ENCODE measurements at places on chromosomes 5 and 9.

DNA sequence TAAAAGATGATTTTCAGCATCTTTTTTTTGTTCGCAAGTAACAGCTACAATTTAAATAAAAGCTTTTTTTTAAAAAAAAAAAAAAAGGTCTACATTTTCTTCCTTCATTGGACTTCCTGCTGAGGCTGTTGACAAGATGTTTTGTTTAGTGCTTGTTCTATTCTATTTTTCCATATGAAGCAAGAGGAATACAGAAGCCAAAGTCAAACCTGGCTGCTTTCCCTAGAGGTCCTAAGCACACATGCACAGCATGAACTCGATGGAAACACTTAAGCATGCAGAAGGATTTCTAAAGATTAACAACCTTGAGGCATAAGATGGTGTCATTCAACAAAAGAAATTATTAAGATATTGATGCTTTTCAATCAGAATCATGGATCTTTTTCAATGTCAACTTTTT is 105.1 kb downstream of the ADCY2 start:
- DNase-seq, result no peak

GRCh38 chr5:155293605-155294178 is 280.1 kb downstream of the KIF4B start:
- no peak for DNase-seq

- DNase-seq, result no peak
Measured at GRCh38 chr9:27954858-27955257, 381.6 kb upstream of the C9orf72 start.

DNA sequence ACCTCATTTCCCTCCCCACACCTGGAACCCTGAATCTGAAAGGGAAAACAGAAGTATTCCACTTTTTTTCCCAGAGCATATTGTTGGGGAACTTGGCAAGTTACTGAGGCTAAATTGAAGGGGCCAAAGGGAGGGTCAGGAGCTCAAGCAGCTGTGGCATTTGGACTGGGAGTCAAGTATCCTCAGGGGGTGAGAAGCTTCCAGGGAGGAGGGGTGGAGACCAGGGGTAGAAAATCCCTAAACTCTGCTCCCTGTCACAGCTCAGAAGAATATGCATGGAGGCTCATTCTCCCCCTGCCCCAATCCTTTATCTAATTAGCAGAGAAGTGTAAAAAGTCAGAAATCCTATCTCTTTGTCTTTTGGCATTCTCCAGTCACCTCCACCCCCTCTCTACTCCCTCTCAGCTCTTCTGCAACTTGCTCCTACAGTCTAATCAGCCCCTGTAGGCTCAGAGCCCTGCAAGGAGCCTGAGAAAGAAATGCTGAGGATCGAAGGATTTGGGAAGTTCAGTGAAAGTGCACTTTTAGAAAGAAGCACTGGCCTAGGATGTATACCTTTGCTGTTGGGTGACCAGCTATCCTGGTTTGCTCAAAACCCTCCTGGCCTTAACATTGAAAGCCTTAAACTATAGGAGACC is 5.7 kb upstream of the WNT8A start:
- no peak for DNase-seq

DNA sequence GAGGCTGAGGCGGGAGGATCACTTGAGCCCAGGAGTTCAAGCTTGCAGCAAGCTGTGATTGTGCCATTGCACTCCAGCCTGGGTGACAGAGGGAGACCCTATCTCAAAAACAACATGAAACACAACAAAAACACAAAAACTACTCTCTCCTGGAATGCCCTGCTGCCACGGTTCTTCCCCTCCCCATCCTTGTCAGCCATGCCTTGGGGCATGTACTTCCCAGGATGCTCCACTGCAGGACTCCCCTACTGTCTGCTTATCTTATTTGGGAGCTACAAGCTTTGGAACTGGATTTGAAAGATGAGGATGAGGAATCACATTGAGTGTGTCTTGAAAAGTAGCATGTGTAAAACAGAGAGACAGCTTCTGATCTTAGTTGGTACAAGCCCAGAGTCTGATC is 40.1 kb upstream of the KIAA1958 start:
- no peak for DNase-seq

DNA sequence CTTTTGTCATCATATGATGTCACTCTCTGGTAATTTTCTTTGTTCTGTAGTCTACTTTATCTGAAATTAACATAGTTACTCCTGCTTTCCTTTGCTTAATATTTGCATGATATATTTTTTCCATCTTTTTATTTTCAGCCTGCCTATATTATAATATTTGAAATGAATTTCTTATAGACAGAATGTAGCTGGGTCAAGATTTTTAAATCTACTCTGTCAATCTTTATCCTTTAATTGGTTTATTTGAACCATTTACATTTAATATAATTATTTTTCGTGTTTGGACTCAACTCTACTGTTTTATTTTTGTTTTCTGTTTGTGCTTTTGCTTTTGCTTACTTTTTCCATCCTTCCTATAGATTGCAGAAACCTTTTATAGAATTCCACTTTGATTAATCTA is 118.0 kb downstream of the FOXD1 start:
- DNase-seq, result no peak

GRCh38 chr9:72635197-72635596 is 113.8 kb downstream of the TMC1 start:
- DNase-seq, result no peak

DNA sequence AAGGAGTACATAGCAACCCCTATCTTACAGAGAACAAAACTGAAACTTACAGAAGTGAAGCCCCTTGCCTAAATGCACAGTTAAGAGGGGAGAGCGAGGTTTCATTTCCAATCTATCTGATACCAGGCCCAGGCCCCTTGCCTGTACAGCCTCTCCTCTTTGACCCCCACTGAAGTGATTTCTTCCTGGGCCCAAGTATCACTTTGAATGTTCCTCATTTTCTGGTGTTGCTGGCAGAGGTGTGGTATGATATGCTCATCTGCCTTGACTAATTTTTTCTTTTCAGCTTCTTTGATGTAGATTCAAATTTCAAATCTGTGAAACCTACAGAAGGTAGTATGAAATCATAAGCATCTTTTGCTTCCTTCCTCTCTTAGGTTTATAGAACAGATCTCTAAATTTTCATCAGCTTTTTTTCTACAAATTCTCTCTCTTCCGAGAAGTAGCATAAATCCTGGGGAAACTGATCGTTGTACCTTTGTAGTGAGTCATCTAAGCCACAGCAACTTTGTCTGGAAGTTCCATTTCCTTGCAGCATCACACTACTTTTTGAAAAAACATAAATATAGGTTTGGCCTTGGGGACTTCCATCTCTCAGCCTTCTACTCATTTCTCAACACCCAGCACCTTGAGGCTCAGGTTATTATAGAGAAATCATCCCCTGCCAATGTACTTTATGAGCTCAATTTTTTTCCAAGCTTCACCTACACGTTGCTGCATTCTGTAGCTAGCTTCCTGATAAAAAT is 402.4 kb upstream of the PTGER4 start:
- peak; percentile 20 for DNase-seq

DNA sequence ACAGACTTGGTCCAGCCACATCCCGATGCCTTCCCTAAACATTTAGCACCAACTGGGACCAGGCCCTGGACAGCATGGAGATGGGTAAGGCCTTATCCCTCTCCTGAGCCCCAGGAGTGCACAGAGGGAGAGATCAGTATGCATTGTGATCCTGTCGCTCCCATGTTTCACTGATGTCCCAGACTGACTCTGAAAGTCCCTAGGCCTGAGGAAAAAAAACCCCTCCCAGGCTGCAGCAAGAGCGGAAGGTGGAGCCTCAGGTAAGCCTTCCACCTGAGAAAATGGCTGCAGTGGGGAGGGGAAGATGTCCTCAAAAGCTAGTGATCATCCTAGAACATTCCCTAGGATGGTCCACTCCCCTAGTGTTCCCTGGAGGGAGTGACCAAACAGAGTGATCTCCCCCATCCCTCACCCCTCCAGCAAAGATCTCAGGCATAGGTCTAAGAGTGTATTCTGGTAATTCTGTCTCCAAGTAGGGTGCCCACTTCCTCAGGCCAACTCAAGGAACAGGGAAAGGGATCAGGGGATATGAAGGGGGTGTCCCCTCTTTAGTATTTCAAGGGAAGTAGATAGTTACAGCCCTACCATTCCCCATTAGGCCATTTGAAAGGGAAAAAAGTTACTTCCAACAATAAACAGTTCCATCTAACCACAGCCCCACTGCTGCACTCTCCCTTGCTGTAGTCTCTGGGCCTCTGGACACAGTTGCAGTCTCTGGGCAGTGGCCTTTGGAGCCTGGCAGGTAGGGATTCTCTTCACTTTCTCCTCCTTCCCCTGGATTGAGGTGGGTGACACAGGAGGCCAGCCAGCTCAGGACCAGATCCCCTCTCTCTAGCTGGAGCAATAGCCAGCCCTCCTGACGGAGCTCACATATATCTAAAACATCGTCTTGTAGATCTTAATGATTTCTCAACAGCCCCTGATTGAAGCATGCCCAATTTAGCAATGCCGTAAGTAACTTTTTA is 6.8 kb upstream of the CXXC5 start:
- no peak for DNase-seq

DNA sequence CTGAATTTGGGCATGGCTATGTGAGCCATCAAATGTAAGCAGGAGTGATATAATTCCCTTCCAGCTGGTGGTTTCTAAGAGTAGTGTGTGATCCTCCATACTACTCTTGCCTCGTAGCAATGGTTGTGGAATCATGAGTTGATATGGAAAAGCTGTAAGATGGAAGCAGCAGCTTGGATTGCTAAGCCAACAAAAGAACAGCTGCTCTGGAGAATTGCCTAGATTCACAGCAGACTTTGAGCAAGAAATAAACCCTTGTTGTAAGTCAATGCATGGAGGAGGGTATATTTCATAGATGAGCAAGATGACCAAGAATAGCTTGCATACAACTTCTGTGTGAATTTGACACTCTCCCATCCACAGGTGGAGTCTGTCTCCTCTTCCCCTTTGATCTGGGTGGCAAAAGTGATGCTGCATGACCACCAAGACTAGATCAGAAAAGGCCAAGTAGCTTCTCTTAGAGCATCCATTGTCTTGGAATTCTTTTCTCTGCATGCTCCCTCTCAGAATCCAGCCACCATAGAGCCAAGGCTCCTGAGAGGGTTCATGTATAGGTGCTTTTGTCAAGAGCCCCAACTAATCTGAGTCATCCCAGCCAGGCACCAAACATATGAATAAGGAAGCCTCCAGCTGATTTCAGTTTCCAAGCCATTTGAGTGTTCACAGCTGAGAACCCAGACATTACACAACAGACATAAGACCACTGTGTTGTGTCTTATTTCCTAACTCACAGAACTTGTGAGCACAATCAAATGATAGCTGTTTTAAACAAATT is 79.0 kb downstream of the PRLR start:
- no peak for DNase-seq

- no peak for DNase-seq
Measured at GRCh38 chr5:134125039-134126015, 10.8 kb downstream of the TCF7 start.

GRCh38 chr5:83306572-83307241 is 164.8 kb upstream of the VCAN start:
- no peak for DNase-seq

- no peak for DNase-seq
Measured at GRCh38 chr9:103082494-103082893, 87.4 kb downstream of the CYLC2 start.

GRCh38 chr5:179112469-179113142 is 52.4 kb downstream of the ZNF354C start:
- DNase-seq, result no peak

GRCh38 chr9:70576116-70576515 is 161.7 kb upstream of the KLF9 start:
- DNase-seq, result no peak

DNA sequence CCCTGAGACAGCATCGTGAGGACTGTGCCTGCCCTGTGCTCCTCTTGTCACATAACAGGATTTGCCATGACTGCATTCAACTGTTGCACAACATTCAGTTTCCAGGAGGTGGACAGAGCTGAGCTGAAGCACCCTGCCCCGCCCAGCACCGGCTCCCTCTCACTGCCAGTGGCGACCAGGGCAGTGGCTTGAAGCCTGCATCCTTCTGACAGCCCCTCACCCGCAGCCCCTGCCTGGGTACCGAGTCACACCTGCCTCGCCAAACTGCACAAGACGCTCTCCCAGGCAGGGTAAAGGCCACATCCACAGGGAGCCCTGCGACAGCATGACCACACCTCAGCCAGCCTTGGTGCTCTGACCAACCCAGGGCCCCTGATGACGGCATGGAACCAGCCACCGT is 59.9 kb upstream of the ZNF354A start:
- no peak for DNase-seq

DNA sequence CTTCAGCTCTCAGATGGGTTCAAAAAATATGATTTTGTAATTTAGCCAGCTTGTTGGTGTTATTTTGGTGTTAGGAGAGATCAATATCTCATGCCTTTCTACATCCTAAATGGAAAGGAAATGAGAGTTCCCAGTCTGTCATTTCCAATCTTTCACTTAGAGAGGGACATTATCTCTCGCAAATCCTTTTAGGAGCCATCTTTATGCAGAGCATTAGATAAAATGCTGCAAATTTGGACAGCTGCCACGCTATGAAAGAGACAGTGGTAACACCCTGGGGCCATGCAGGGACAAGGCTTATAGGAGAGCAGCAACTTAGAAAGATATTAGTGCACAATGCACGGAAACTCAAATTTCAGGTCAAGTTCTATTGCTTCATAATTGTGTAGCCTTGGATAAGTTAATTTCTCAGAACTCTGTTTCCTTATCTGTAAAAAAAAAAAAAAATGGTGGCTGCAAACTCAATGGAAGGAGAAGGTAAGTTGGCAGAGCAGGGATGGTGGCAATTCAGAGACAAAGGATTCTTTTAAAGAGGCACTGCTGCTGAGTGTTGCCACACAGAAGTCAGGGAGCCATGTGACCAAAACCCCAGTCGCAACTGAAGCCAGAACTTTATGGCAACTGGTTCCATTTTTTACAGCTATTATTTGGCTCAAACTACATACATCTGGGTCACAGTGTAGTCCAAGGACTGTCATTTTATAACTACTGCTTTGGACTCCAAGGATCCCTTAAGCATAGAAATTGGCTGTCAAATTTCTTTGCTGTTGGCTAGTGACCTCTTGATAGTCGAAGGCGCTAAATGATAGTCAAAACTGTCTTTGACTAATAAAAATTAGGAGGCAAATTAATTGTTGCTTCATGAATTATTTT is 210.2 kb downstream of the FRMD3 start:
- DNase-seq, result no peak

- DNase-seq, result no peak
Measured at GRCh38 chr9:113764572-113764971, 111.5 kb upstream of the ZNF618 start.

- no peak for DNase-seq
Measured at GRCh38 chr5:74206579-74207550, 433.7 kb downstream of the ENC1 start.

- DNase-seq, result peak; percentile 82
Measured at GRCh38 chr5:119435436-119436132, 16.7 kb upstream of the HSD17B4 start.
